Colonic mucosa (tissue), 4 donors: ENCODE measurements at places on chromosomes 2 and 18. TPM values are rescaled to one million over a fixed set of nuclear protein-coding genes. Genes with fewer than 3 reads are reported as not detected.

- no peaks in the 10 kb centered on the region for H3K27me3 ChIP-seq
- H3K4me3 ChIP-seq, result no peak overlapping the region
- no peak overlapping the region for H3K27ac ChIP-seq
- H3K4me1 ChIP-seq, result no peaks in the 10 kb centered on the region
- H3K36me3 ChIP-seq, result no peaks in the 10 kb centered on the region
These were observed 70.1 kb downstream of the OXER1 start for GRCh38 chr2:42693688-42694479.

DNA sequence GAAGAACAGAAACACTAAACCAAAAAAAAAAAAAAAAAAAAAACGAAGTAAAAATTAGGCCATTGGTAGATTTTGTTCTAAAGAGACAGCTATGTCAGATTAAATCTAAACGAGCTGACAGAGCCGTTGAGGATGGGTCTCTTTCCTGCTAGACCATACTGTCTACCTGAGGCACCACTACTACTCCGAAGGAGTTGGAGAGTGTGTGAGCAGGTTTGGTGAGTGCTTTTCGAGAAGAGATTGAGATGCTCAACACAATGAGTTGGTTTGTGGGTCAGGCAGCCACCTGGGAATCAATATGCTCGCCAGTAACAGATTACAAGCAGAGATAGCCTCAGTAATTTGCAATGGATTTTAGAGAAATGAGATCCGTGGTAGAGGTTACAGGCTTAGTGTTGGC is 281.5 kb upstream of the EPAS1 start:
- H3K27me3 ChIP-seq, result no peaks in the 10 kb centered on the region
- DNase-seq, result no peak
- no peak overlapping the region for H3K4me3 ChIP-seq
- H3K4me1 ChIP-seq, result no peaks in the 10 kb centered on the region
- H3K36me3 ChIP-seq, result no peaks in the 10 kb centered on the region
- no peak overlapping the region for H3K27ac ChIP-seq

DNA sequence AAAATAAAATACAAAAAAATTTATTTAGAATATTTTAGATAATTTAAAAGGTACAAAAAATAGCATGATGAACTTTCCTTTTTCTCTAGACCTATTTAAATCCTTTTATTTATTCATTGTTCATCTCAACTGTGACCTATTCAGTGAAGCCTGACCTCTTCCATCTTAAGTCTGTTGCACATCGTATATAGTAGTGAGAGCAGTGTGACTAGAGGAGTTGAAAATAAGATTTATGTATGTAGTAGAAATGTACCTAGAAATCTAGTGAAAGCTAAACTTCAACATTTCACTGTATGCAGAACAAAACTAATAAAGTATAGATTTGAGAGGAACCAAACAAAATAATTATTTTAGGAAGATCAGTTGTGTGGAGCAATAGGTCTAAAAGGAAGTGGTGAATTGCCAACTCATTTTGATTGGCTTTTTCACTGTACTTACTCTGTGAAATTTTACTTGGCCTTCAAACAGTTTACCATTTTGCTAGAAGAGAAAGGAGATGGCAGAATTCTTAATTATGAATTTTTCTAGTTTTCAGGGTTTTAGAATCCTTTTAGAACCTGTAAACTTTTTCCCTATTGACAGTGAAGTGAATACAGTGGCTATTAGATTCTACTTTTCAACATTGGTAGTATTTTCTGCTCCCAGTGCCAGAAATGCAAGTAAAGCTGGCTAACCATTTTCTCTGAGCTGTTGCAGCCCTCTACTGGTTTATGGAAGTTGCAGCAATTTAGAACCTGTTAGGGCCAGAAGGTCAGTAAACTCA is 11.0 kb downstream of the ANKRD12 start:
- H3K4me1 ChIP-seq, result peaks cover 5% of the 10 kb centered on the region
- H3K4me3 ChIP-seq, result no peak overlapping the region
- no peaks in the 10 kb centered on the region for H3K27me3 ChIP-seq
- H3K27ac ChIP-seq, result peak overlapping the region; percentile 13
- H3K36me3 ChIP-seq, result no peaks in the 10 kb centered on the region

DNA sequence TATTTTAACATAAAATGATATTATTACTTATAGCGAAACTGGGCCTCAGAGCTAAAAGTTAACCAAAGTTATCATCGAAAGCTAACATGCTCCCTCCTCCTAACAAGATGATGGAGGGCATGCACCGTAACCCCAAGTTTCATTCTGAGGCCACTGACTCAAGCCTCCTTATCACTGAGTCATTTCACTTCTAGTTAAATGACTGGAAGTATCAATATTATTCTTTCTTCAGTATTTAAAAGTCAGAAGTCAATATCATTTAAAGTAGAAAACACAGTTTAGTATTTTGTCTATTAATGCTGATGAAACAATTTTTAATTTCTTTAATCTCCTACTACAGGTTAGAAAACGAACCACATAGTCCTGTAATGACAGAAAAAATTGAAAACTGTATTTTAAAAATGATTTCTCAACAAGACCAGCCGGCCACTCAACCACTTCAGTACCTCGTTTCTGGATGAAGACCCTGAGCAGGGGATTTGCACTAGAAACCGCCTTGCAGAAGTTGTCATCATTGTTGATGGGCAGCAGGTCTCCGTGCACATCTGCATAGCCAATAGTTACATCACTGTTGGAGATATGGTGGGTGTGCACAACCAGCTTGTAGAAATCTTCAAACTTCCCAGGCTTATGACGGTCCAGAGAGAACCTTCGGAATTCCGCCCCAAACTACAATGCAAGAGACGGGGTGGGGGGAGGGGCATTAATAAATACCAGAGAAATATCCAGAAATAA is 44.9 kb downstream of the PARD6G start:
- DNase-seq, result no peak
- H3K27me3 ChIP-seq, result no peaks in the 10 kb centered on the region
- no peak overlapping the region for H3K4me3 ChIP-seq
- no peak overlapping the region for H3K27ac ChIP-seq
- no peaks in the 10 kb centered on the region for H3K36me3 ChIP-seq

- peaks cover 21% of the 10 kb centered on the region for H3K4me1 ChIP-seq
- no peak for DNase-seq
- no peak overlapping the region for H3K4me3 ChIP-seq
These were observed 65.7 kb upstream of the RBM44 start for GRCh38 chr2:237732790-237733381.

DNA sequence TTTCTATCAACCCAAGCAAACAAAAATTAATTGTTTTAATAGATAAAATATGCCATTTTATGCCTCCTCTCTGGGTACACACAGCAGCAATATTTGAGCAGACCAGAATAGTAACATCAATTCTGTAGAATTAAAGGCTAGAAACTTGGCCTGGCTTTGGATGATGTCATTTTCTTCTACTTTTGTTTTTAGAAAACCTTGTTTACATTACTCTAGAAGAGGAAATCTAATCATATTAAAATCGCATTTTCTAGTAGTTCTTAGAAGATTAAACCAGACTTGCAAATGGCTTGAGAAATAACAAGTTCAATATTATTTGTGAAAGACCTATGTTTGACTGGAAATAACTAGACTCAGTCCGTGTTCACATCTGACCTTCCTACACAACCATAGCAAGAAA is 102.3 kb upstream of the RFX8 start:
- no peaks in the 10 kb centered on the region for H3K36me3 ChIP-seq
- DNase-seq, result no peak
- H3K4me1 ChIP-seq, result no peaks in the 10 kb centered on the region
- H3K27me3 ChIP-seq, result no peaks in the 10 kb centered on the region
- H3K27ac ChIP-seq, result no peak overlapping the region

- H3K27ac ChIP-seq, result no peak overlapping the region
- H3K27me3 ChIP-seq, result no peaks in the 10 kb centered on the region
- H3K4me1 ChIP-seq, result no peaks in the 10 kb centered on the region
- no peak for DNase-seq
- no peak overlapping the region for H3K4me3 ChIP-seq
These were observed 15.2 kb upstream of the SLC8A1 start for GRCh38 chr2:40466935-40467572.

DNA sequence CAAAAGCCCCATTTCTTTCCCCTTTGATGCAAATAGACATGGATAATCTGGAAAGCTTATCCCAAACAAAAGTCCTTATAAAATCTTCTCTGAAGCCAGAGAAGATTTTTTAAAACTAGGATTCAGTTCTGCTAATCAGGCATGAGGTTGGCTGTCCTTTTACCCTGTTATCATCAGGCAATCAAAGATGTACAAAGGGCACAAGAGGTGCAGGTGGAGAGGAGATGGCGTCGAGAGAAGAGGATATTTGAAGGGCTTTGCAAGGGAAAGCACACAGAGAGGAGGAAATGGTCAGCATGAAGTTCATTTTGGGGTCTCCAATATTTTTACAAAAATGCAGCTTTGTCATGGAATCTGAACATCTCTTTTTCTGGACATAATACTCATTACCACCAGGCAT is 88.5 kb downstream of the KLF7 start:
- no peak overlapping the region for H3K27ac ChIP-seq
- DNase-seq, result no peak
- no peak overlapping the region for H3K4me3 ChIP-seq
- H3K4me1 ChIP-seq, result no peaks in the 10 kb centered on the region
- H3K27me3 ChIP-seq, result no peaks in the 10 kb centered on the region

The MEP1B gene
- total RNA-seq, result 1.8 TPM

- no peaks in the 10 kb centered on the region for H3K36me3 ChIP-seq
- no peak overlapping the region for H3K4me3 ChIP-seq
- H3K4me1 ChIP-seq, result no peaks in the 10 kb centered on the region
These were observed 21.0 kb downstream of the INPP4A start for GRCh38 chr2:98465456-98466226.

DNA sequence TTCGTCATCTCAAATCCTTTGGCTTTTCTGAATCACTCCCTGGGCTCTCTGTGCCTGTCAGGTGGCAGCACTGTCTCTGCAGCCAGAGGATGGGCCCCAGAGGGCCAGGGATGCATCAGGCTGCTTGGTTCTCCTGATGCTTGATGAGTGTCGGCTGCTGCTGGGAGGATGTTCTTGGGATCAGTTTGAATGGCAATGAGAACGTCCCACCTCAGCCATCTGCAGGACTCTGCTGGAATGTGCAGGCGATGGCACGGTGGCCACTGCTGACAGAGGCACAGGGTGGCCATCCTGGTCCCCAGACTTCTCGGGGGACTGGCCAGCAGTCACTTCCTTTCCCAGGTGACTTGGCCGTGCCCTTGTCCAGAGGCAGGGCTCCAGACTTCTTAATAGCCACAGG is 146.0 kb downstream of the FAM210A start:
- no peak for DNase-seq
- H3K36me3 ChIP-seq, result no peaks in the 10 kb centered on the region
- no peaks in the 10 kb centered on the region for H3K27me3 ChIP-seq
- H3K27ac ChIP-seq, result no peak overlapping the region
- H3K4me1 ChIP-seq, result no peaks in the 10 kb centered on the region

The MRPL33 gene
- total RNA-seq, result 63.7 TPM

DNA sequence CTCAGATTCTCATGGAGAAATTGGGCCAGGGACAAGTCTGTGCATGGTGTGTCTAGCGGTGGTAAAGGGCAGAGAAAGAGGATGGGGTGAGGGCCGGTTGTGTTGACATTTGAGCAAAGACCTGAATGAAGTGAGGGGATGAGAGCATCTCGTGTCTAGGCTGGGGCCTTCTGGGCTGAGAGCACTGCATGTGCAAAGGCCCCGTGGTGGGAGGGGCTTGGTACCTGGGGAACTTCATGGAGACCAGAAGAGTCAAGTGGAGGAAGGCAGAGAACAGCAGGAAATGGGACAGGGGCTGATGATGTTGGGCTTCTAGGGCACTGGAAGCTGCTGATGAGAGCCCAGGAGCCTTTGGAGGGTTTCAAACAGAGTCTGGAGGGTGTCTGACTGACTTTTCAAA is 76.8 kb downstream of the SH3BP4 start:
- no peak for DNase-seq
- H3K36me3 ChIP-seq, result no peaks in the 10 kb centered on the region
- H3K4me3 ChIP-seq, result no peak overlapping the region
- H3K27me3 ChIP-seq, result no peaks in the 10 kb centered on the region

DNA sequence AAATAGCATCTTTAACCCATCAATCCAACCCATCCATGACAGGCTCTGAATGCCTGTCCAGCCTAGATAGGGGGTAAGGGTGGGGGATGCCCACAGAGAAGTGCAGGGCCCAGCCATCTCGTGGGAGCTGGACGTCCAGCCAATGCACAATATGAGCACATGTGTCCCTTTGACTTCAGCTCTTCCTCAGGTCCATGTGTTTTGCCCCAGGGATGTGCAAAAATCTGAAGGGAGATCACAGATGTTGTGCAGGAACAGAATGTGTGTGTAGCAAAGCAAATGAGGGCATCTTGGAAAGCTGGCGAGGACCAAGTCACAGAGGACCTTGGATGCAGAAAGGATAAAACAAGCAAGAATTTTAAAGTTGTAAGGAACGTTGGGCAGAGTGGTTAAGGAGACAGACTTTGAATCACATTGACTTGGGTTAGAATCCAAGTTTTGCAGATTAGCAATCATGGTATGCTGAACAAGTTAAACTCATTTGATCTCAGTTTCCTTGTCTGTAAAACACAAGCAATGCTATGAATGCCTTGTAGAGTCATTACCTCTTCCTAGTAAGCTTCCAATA is 104.5 kb downstream of the TTC32 start:
- H3K27ac ChIP-seq, result no peak overlapping the region
- no peaks in the 10 kb centered on the region for H3K4me1 ChIP-seq
- H3K4me3 ChIP-seq, result no peak overlapping the region
- DNase-seq, result no peak

GRCh38 chr2:20456636-20457426 is 10.0 kb downstream of the RHOB start:
- no peak overlapping the region for H3K4me3 ChIP-seq
- no peaks in the 10 kb centered on the region for H3K4me1 ChIP-seq
- H3K36me3 ChIP-seq, result no peaks in the 10 kb centered on the region
- no peak overlapping the region for H3K27ac ChIP-seq

- peak overlapping the region; percentile 95 for H3K27ac ChIP-seq
- no peaks in the 10 kb centered on the region for H3K36me3 ChIP-seq
These were observed 11.5 kb downstream of the TEX44 start for GRCh38 chr2:231604101-231604684.

The IL18R1 gene
- 1.1 TPM for total RNA-seq

- no peak overlapping the region for H3K4me3 ChIP-seq
- no peaks in the 10 kb centered on the region for H3K4me1 ChIP-seq
- H3K36me3 ChIP-seq, result no peaks in the 10 kb centered on the region
- DNase-seq, result no peak
These were observed 35.1 kb upstream of the ALKAL2 start for GRCh38 chr2:323035-323434.
